Stimulated activated CD4-positive, alpha-beta T cell treated with anti-CD3 and anti-CD28 coated beads, Interleukin-1b, Interleukin-23, amount 100 ng/mL, for 4 hours (primary cell): ENCODE measurements at places on chromosomes 6 and 20.

- no peak for DNase-seq
Observed at GRCh38 chr6:27168108-27168507, 79.4 kb upstream of the PRSS16 start.

GRCh38 chr6:163952005-163952404 lies 537.5 kb downstream of the QKI start:
- DNase-seq = no peak

DNA sequence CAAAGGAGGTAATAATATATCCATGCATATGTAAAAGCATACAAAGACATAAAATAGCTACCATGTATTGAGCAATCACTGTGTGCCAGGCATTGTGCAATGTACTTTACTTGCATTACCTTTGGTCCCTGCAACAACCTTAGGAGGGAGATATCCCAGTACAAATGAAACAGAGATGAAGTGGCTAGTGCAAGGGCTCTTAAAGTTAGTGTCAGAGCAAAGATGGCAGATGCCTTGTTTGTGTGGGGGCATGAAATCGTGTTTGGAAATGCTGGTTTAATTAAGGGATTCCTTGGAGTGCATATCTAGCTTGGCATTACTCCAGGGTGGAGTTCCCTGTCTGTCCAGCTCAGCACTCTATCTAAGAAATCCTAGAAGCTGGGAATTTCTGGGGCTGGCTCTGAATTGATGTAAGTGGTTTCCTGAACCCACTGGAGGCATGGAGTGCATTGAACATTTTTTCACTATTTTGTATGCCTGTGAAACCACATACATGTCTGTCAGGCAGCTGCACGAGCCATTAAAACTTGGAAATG lies 9.8 kb downstream of the PAQR8 start:
- DNase-seq = no peak

DNA sequence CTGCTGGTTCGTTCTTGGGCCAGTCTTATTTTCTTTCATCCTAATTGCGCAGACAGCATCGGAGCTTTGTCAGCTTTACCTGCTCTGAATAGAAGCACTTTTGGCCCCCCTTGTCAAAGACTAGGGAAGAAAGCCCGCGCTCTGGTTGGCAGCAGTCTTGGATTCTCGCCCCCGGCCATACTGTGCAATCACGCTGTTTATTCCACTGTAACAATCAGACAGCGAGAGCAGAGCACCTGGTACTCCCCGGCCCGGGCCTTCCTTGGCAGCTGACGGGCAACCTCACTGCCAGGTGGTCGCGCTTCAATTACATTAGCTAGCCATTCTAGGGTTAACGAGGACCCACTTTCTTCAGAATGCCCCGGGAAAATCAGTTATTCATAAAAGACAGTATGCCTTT lies 72.6 kb downstream of the INSM1 start:
- no peak for DNase-seq

DNA sequence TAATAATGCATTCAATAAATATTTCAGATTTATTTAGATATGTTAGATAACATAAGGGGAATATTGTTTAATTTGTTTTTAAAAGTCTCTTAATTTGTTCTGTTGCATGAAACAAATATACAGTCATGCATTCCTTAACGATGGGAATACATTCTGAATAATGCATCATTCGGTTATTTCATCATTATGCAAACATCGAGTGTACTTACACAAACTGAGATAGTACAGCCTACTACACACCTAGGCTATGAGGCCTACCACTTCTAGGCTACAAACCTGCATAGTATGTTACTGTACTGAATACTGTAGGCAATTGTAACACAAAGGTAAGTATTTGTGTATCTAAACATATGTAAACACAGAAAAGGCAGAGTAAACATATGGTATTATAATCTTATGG lies 118.7 kb downstream of the EPHA7 start:
- DNase-seq = no peak

DNA sequence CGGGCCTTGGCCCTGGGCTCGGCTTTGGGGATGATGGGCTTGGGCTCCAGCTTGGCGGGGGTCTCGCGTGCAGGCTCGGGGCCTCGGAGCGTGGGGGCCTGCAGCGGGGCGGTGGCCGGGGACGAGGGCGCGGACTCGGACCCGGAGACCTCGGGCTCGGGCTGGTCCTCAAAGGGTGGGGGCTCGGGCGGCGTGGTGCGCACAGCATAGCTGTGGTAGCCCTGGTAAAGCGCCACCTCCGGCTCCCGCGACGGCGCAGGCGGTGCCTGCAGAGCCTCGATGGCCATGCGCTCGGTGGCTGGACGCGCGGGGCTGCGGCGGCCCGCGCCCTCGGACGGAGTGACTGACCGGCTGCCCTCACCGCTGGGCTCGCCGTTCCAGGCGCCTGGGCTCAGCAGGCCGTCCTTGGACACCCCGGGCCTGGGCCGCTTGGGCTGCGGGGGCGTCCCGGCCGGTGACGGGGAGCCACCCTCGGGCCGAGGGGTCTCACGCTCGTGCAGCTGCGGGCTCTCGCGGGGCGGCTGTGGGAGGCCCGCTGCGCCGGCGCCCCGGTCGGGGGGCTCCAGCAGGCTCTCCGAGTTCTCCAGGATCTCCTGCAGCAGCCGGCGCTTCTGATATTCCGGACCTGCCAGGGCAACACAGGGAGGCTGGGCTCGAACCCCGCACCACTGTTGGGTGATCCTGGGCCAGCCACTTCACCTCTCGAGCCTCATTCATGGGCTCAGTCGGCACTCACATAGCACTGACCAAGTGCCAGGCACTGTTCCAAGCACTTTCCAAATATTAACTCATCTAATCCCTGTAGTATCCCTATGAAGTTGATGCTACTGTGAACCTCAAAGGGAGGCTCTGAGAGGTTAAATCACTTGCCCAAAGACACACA lies 71.0 kb downstream of the JPH2 start:
- no peak for DNase-seq

DNA sequence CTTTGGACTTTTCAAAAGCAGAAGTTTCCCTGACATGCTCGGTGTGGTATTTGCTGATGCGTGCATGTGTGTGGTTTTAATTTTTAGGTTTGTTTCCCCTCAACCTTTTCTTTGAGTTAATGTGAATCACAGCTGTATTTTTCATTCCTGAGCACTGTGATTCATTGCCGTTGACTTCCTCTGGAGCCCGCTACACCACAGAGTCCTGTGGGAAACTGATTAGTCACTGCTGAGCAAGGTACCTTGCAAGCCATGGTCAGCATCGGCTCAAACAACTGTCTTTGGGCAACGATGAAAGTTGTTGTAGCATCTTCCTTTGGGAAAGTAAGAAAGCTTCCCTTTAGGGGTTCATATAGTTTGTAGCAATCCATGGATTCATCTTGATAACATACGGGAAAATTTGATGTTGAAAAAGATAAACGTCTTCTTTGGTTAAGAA lies 57.5 kb downstream of the RIN2 start:
- no peak for DNase-seq
